ENCODE measurements at places on chromosomes 1 and 21. TPM values are rescaled to one million over a fixed set of nuclear protein-coding genes. Genes with fewer than 3 reads are reported as not detected.

DNA sequence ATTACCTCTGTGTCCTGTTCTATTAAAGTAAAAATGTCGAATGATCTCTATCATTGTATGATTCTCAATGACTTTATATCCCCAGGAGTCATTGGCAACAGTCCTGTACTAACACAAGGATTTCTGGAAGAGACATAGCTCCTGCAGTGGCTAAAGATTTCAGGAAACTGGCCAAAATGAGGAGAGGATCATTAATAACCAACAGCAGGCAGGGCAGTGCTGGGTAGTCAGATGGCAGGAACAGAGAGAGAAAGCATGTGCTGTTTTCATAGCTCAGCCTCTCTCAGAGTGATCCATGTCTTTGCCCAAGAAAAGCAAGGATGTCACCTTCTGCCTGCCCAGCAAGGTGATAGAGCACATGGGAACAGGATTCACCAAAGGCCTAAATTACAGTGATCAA is 604.7 kb upstream of the PLXNA2 start:
- H3K4me3 ChIP-seq = no peak overlapping the region
- H3K27ac ChIP-seq = no peak overlapping the region
- H3K27me3 ChIP-seq = no peaks in the 10 kb centered on the region
- DNase-seq = no peak

GRCh38 chr1:106780806-106781569 is 275.5 kb upstream of the PRMT6 start:
- no peak for DNase-seq
- no peaks in the 10 kb centered on the region for H3K27me3 ChIP-seq
- no peak overlapping the region for H3K27ac ChIP-seq
- no peaks in the 10 kb centered on the region for H3K36me3 ChIP-seq
- H3K4me3 ChIP-seq = no peak overlapping the region

- H3K27me3 ChIP-seq = no peaks in the 10 kb centered on the region
- no peak overlapping the region for H3K4me3 ChIP-seq
- DNase-seq = no peak
- H3K4me1 ChIP-seq = peaks cover 8% of the 10 kb centered on the region
- H3K27ac ChIP-seq = no peak overlapping the region
Measured at GRCh38 chr1:24253571-24253970, 65.6 kb upstream of the GRHL3 start.

DNA sequence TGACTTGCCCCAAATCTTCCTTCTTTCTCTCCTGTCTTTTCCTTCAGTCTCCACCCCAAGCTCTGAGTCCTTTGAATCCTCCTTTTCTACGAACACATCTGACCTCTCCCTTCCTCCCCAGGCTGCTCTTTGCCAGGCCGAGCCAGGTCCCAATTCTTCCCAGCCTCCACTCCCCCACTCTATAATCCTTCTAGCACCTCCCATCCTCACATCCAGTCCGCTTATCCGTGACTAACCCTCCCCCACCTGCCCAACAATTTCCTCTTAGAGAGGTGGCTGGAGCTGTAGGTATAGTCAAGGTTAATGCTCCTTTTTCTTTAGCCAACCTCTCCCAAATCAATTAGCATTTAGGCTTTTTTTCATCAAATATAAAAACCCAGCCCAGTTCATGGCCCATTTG is 9.5 kb upstream of the HPDL start:
- H3K4me1 ChIP-seq = no peaks in the 10 kb centered on the region
- H3K27ac ChIP-seq = no peak overlapping the region
- H3K27me3 ChIP-seq = no peaks in the 10 kb centered on the region
- no peaks in the 10 kb centered on the region for H3K36me3 ChIP-seq

DNA sequence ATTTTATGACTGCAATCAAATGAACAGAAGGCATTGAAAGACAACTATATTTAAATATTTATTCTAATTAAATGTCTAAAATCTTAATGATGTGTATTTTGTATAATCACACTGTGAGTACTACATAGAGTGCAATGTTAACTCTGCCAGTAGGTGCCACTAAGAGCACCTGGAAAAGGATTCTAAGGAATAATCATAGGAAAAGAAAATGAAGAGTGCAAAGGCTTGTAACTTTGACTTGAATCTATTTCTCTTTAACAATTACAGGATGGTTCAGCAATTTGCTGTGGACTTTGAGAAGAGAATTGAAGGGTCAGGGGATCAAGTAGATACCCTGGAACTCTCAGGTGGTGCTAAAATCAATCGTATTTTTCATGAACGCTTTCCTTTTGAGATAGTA is 200.4 kb downstream of the DNM3 start:
- H3K36me3 ChIP-seq = no peaks in the 10 kb centered on the region
- no peaks in the 10 kb centered on the region for H3K27me3 ChIP-seq
- no peak overlapping the region for H3K4me3 ChIP-seq
- no peak overlapping the region for H3K27ac ChIP-seq
- no peak for DNase-seq
- H3K4me1 ChIP-seq = peaks cover 21% of the 10 kb centered on the region

GRCh38 chr1:175272361-175272760 is 79.8 kb upstream of the KIAA0040 start:
- no peak overlapping the region for H3K4me3 ChIP-seq
- peaks cover 26% of the 10 kb centered on the region for H3K4me1 ChIP-seq
- DNase-seq = no peak

Gene BROX
- total RNA-seq = 56.8 TPM

- no peak overlapping the region for H3K27ac ChIP-seq
- no peak for DNase-seq
- H3K4me1 ChIP-seq = peaks cover 11% of the 10 kb centered on the region
- peaks cover 97% of the 10 kb centered on the region for H3K27me3 ChIP-seq
Measured at GRCh38 chr1:203320591-203321272, 15.4 kb downstream of the BTG2 start.

DNA sequence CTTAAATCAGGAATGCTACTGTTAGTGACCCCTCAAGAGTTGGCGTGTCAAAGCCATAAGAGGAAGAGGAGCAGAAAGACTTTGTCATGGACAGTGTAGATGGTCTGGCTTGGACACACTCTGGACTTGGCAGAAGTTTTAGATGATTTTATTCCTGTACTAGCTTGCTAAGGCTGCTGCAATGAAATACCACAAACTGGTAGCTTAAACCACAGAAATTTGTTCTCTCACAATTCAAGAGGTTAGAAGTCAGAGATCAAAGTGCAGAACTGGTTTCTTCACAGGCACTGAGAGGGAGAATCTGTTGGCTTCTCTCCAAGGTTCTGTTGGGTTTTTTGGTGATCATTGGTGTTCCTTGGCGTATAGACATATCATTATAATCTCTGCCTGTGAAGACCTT is 869.8 kb upstream of the B3GALT2 start:
- H3K27me3 ChIP-seq = no peaks in the 10 kb centered on the region
- H3K27ac ChIP-seq = no peak overlapping the region
- H3K36me3 ChIP-seq = no peaks in the 10 kb centered on the region
